LNCaP clone FGC (cell line): ENCODE measurements at places on chromosomes 1 and 21.

DNA sequence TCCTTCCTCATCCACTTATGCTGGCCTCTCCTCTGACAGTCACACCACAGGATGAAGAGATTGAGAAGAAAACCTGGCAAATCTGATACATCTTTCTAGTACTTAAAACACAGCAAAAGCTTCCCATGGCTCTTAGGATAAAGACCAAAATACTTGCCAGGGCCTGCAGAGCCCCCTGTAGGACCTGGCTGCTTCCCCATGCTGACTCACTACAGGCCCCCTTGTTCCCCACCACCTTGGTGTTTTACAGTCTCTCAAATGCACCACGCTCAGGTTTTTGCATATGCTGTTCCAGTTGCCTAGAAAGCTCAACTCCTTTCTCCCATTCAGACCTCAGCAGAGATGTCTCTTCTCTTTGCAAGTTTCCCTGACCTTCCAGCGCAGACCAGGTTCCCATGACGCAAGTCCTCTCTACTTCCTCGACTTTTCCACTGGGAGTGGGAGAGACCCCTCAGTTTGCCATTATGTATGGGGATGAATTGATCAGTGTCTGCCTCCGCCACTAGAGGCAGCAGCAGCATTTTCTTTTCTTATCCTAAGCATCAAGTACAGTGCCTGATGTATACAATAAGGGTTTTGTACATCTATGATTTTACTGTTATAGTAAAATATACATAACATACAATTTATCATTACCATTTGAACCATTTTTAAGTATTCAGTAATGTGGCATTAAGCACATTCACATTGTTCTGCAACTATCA is 113.8 kb upstream of the C8B start:
- no peak for DNase-seq

DNA sequence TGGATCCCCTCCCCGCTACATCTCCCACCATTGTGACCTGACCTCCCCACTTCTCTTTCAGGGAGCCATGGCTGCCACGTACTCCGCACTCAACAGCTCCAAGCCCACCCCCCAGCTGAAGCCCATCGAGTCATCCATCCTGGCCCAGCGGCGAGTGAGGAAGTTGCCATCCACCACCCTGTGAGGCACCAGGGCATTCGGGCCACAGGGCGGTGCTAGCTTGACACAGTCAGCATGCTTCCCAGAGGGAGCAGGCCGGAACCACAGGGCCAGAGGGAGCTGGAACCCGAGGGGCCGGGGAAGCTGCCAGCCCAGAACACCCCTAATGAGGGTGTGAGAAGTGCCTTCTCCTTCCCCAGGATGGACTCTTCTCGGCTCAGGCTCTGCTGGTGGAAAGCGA is 44.5 kb downstream of the RPS6KA1 start:
- DNase-seq, result no peak

- DNase-seq, result no peak
Observed at GRCh38 chr1:17609529-17609928, 70.0 kb downstream of the ARHGEF10L start.

DNA sequence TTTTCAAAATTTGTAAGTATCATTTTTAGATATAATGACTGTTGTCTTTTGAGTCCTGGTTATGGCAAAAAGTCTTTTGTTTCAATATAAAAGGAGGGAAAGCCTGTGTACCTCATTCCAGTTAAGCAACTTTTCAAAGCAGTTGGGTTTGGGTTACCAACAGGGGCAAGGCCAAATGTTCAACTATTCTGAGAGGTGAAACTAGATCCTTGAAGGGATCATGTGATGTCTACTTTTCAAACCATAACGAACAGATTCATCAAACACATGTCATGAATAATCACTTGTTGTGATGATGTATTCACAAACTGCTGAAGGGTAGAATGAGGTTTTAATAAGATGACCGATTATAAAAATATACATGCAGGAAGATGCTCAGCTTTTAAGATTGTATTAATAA is 171.3 kb downstream of the HHAT start:
- no peak for DNase-seq

GRCh38 chr1:12409681-12410080 is 179.9 kb downstream of the VPS13D start:
- DNase-seq, result no peak

GRCh38 chr1:56967900-56968832 is 2.4 kb upstream of the C8B start:
- DNase-seq, result no peak

- no peak for DNase-seq
Observed at GRCh38 chr1:49333906-49334305, 557.2 kb upstream of the BEND5 start.

DNA sequence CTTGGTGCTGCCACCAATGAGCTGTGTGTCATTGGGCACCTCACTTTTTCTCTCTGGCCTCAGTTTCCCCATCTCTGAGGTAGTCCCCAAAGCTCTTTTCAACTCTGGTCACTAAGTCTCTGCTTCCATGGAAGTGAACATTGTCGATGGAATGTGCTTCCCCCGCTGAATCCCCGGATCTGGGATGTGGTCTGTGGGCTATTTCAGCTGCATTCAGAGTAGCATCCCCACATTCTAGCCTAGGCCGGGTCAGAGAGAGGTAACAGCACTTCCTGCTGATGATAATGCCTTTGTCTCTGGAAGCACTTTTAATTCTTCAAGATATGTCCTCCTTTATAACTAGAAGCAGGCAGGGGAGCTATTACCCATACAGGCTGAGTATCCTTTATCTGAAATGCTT is 29.8 kb downstream of the RASSF5 start:
- no peak for DNase-seq

DNA sequence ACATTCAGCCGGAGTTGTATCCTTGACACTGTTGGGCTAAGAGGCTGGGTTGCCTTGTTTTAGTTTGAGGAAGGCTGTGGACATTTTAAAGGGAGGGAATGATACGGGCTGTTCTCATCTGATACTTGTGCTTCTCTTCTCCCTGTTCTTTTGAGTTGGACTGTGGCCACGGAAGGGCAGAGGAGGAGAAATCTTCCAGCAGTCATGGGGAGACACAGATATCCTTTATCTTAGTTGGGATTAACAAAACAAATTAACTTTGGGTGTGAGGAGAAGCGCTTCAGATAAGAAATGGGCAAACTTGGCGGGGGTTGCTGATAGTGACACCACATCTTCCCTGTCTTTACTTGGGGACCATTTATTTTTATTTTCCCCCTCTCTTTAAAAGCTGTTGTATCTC is 138.8 kb downstream of the ROR1 start:
- no peak for DNase-seq

GRCh38 chr1:68777851-68778250 is 281.0 kb upstream of the DEPDC1 start:
- no peak for DNase-seq

GRCh38 chr1:218426343-218426657 is 81.2 kb downstream of the TGFB2 start:
- no peak for DNase-seq

DNA sequence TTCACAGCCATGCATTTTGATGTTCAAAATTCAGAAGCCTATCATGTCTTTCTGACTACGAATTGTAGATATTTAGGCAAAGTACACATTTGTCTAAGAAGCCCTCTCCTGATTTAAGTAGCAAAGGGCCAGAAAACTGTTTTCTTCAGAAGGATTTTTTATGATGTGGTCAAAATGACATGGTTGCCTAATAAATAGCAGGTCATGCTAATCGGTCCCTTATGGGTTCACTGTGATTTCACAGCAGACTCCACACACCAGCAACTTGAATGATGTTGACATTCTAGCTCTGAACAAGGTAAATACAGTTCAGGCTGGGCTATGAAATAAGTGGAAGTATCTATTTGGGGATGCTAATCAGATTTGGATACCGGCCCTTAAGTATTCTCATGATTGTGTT is 178.7 kb upstream of the DPYD start:
- no peak for DNase-seq

- no peak for DNase-seq
Observed at GRCh38 chr1:240027059-240027462, 64.6 kb upstream of the FMN2 start.

DNA sequence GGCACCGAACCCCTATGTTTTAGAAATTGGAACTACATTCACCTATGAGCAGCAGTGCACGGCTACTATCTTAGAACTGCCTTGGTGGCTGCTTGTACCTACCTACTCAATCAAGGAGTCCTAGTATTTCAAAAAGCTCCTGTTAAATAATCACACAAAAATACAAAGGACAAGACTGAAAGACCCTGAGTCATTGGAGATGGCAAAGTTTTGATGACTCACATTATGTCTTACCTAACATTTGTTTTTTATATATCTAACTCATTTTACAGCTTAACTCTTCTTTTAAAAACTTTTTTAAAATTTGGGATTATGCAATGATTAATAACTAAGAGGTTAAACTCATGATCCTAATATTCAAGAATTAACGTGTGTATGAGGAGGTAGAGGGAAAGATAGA is 1206.0 kb upstream of the TMPRSS15 start:
- DNase-seq, result no peak

- peak; percentile 57 for DNase-seq
Observed at GRCh38 chr1:84899969-84900368, 7.0 kb upstream of the LPAR3 start.

DNA sequence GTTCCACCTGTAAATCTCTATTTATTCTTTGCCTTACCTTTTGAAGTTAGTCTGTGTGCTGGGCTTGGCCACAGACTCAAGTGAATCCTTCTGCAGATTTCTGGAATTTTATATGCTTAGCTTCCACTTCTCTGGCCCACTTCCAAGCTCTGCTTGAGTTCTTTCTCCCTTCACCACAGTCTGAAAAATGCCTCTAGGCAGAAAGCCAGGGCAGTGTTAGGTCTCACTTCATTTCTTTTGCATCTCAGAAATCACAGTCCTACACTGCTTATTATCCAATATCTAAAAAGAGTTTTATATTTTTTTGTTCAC is 48.9 kb downstream of the INKA2 start:
- peak; percentile 71 for DNase-seq

GRCh38 chr1:107788206-107789202 is 176.5 kb downstream of the VAV3 start:
- no peak for DNase-seq

DNA sequence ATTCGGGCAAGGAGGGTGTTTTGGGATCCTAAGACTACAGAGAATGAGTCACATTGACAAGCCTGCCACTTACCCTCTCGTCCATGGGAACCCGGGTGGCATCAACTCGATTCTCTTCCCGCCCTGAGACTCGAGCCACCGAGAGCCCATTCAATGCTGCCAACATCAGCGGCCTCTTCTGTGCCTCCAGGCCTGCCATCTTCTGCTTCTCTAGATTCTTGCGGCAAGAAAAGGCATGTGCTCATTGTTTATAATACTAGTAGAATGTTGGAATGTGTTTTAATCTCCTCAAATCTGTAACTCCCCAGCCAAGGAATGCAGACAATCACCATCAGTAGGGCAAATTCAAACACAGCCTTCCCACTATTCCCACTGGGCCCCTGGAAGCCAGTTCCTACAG is 96.9 kb downstream of the SMYD2 start:
- DNase-seq, result no peak

- no peak for DNase-seq
Observed at GRCh38 chr21:43832158-43832550, 32.9 kb upstream of the AGPAT3 start.

GRCh38 chr1:185363205-185363604 is 46.2 kb upstream of the IVNS1ABP start:
- no peak for DNase-seq

DNA sequence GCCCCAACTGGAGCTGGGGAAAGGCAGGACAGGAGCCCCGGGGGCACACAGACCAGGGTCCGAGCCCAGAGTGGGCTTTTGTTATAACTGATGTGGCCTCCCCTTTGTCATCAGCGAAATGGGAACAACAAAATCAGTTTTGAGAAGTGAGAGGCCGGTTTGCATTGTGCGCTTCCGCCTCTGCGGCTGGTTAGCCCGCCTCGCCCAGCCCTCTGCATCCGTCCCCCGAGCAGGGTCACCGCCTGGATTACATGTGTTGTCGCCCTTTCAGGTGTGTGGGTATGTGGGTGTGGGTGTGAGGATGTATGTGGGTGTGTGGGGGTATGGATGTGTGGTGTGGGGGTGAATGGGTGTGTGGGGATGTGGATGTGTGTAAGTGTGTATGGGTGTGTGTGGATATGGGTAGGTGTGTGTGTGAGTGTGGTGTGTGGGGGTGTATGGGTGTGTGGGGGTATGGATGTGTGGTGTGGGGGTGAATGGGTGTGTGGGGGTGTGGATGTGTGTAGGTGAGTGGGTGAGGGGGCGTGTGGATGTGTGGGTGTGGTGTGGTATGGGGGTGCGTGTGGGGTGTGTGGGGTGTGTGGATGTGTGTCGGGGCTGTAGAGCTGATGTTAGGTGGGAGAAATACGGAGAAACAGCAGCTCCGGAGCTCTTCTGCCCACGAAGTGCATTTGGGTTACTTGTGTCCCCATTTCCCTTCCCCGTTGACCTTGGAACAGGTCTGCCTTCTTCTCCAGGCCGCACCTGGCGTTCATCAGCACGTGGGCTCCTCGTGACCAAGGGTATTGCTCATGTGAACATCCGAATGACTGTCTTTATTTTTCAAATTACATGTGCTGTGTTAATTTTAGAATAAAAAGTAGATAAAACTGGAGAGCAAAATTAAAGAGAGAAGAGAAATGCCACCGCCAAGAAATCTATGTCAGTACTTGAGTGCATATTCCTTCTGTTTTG is 67.6 kb downstream of the FHAD1 start:
- DNase-seq, result no peak
